Activated naive CD4-positive, alpha-beta T cell treated with anti-CD3 and anti-CD28 coated beads for 36 hours (primary cell): ENCODE measurements at places on chromosomes 11 and 22. TPM values are rescaled to one million over a fixed set of nuclear protein-coding genes. Genes with fewer than 3 reads are reported as not detected.

APOC3 gene
- total RNA-seq, result not detected

- no peak overlapping the region for H3K27ac ChIP-seq
- H3K36me3 ChIP-seq, result no peaks in the 10 kb centered on the region
- no peak for DNase-seq
- H3K27me3 ChIP-seq, result no peaks in the 10 kb centered on the region
- H3K4me3 ChIP-seq, result no peak overlapping the region
Observed at GRCh38 chr11:6633422-6634408, 14.5 kb upstream of the TPP1 start.

DNA sequence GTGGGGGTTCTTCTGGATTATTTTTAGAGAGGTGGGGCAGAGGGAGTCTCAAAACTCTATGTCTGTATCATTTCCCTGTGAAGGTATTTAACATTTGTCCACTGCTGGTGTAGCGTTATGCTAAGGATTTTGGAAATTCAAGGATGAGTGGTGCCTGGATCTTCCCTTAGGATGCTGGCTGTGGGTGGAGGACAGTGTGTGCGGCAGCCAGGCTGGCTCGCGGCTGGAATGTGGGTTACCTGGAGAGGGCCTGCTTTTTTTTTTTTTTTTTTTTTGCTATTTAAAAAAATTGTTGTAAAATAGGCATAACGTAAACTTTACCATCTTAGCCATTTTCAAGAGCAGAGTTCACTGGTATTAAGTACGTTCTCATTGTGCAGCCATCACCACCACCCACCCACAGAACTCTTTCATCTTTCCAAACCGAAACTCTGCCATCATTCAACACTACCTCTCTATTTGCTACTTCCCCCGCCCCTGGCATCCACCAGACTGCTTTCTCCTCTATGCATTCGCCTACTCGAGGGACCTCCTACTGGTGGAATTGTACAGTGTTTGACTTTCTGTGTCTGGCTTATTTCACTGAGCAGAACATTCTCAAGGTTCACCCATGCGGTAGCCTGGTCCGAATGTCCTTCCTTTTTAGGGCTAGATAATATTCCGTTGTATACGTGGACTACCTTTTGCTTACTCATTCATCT, 67.1 kb downstream of the PARVB start:
- H3K27ac ChIP-seq, result no peak overlapping the region
- peaks cover 5% of the 10 kb centered on the region for H3K4me1 ChIP-seq
- H3K36me3 ChIP-seq, result no peaks in the 10 kb centered on the region
- peak; percentile 26 for DNase-seq
- no peak overlapping the region for H3K4me3 ChIP-seq
- H3K27me3 ChIP-seq, result no peaks in the 10 kb centered on the region

SMIM35 gene
- not detected for total RNA-seq

GRCh38 chr11:68014157-68014946, 4.2 kb downstream of the ALDH3B1 start:
- peaks cover 4% of the 10 kb centered on the region for H3K27me3 ChIP-seq
- no peak overlapping the region for H3K27ac ChIP-seq
- peaks cover 4% of the 10 kb centered on the region for H3K4me1 ChIP-seq
- no peak overlapping the region for H3K4me3 ChIP-seq
- DNase-seq, result no peak

- no peaks in the 10 kb centered on the region for H3K36me3 ChIP-seq
- H3K27ac ChIP-seq, result no peak overlapping the region
- H3K27me3 ChIP-seq, result no peaks in the 10 kb centered on the region
- no peak overlapping the region for H3K4me3 ChIP-seq
- peaks cover 27% of the 10 kb centered on the region for H3K4me1 ChIP-seq
Observed at GRCh38 chr11:34208266-34209135, 103.1 kb downstream of the NAT10 start.

GRCh38 chr11:6794639-6795038, 4.8 kb downstream of the OR6A2 start:
- H3K36me3 ChIP-seq, result no peaks in the 10 kb centered on the region
- no peaks in the 10 kb centered on the region for H3K4me1 ChIP-seq
- no peaks in the 10 kb centered on the region for H3K27me3 ChIP-seq

- DNase-seq, result no peak
- H3K36me3 ChIP-seq, result peaks cover 9% of the 10 kb centered on the region
- H3K27me3 ChIP-seq, result no peaks in the 10 kb centered on the region
- H3K27ac ChIP-seq, result no peak overlapping the region
- H3K4me1 ChIP-seq, result peaks cover 68% of the 10 kb centered on the region
- no peak overlapping the region for H3K4me3 ChIP-seq
Observed at GRCh38 chr22:40441761-40442390, 71.5 kb downstream of the SGSM3 start.

GRCh38 chr11:3165916-3166267, 782 bp upstream of the OSBPL5 start:
- H3K27ac ChIP-seq, result no peak overlapping the region
- DNase-seq, result no peak
- no peaks in the 10 kb centered on the region for H3K36me3 ChIP-seq

DNA sequence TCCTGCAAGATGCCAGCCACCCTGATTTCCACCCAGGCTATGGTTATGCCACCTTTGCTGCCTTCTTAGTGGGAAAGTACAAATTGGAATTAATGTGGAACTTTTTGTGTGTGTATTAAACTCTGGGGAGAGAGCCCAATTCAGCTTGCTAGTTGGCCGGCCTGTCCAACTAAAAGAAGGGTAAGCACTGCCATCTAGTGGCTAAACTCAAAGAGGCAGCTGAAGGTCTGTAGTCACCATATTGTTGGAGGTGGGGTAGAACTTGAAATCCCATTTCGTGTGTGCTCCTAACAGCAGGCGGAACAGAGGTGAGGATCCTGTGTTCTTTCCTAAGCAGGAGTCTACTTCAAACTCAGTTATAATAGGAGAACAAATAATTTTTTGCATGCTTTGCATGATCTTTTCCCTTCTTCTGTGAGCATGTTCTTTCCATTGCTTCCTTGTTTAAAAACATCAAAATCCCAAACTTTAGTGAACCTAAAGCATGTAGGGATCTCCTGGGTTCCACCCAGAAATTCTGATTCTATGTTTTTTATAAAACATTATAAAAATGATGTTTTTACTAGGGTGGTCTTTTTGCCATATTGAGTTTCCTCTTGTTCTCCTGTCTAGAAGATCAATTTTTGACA, 138.8 kb upstream of the SORL1-AS1 start:
- H3K4me3 ChIP-seq, result no peak overlapping the region
- peaks cover 14% of the 10 kb centered on the region for H3K4me1 ChIP-seq
- DNase-seq, result peak; percentile 87
- peaks cover 37% of the 10 kb centered on the region for H3K36me3 ChIP-seq
- no peak overlapping the region for H3K27ac ChIP-seq

DNA sequence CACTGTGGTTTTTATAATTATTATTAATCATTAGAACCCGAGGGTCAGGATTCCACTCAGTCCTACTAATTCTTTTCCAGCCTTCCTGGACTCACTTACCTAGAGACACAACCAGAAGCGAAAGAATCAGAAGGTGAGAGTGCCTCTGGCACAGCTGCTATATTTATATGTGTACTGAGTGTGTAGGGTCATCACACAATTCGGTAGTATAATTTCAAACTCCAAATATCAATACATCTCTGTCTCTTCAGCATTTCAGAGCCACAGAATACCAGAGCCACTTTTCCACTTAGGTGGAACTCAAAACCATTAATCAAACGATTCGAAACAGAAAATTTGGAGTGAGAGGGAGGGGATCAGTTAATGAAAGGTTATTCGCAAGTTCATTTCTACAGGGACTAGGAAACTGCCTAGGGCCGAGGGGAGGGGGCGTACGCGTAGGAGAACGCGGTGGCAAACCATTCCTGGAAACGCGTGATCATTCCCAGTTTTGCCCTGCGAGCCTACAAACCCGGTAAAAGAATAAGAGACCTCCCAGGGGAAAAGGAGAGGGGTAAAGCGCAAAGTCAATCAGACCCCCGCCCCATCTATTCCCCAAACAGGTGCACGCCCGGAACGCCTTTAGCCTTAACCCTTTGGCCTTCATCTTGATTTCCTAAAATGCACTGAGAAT, 5.4 kb downstream of the BSX start:
- peaks cover 25% of the 10 kb centered on the region for H3K4me1 ChIP-seq
- H3K36me3 ChIP-seq, result no peaks in the 10 kb centered on the region
- DNase-seq, result no peak
- H3K27ac ChIP-seq, result no peak overlapping the region
- peaks cover 78% of the 10 kb centered on the region for H3K27me3 ChIP-seq
- H3K4me3 ChIP-seq, result no peak overlapping the region
